ENCODE measurements at places on chromosomes 3 and 15.

DNA sequence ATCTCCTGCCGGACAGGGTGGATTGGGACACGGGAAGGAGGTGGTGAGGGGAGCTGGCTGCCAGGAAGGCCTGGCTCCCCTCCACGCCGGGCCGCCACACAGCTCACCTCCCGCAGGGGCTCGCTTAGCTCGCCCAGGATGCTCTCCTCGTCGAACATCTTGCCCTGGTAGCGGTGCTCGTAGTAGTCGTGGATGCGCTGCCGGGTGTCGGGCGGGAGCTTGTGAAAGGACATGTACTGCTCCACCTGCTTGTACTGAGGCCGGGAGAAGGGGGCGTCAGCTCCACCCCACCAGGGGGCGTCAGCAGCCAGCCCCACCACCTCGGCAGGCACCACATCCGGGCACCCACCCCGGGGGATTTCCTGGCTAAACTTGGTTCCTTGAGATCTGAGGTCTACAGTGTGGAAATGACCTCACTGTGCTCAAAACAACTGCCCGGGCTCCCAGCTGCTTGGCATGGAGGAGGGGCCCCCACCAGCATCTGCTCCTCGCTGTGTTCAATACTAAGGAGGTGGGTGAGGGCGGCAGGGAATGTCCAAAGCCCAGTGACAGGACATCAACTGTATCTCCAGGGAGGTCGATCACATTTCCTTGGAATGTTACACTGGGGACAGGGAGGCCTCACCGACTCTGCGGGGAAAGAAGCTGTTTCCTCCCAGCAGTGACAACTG lies 43.4 kb downstream of the HCN4 start:
- DNase-seq, result no peak

- DNase-seq, result no peak
These were observed 187.5 kb downstream of the NAALADL2 start for GRCh38 chr3:175046601-175047000.

- no peak for DNase-seq
These were observed 776.1 kb upstream of the SEMA6D start for GRCh38 chr15:46941241-46941640.

DNA sequence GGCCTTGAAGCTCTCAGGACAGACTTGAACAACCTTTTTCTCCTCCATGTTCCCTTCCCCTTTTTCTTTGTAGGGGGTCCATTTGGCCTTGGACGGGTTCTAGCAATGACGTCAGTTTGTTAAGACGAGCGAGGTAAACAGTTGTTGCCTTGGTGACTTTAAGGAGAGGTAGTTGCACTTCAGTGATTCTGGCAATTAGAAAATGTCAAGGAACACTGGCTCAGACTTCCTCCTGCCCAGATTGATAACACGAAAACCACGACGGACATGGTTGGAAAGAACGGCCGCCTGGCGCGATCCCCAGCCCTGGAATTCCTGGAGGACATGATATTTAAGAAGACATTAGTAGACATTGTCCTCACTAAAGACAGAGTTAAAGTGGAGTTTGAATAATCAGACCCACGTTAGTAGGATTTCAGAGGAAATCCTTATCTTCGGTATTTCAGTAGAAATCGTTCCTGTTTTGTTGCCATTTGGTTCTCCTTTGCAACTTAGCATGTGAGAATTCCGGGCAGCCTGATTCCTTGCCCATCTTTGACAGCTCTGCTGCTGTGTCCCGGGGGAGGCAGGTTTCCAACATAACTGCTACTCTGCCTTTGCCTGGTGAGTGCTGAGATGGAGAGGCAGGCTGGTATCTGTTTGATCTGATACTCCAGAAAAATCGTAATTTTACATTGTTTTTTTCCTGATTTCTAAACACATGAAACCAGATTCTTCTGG lies 87.3 kb downstream of the ST6GAL1 start:
- DNase-seq, result no peak

GRCh38 chr3:193959861-193960260 lies 176.1 kb upstream of the HES1 start:
- no peak for DNase-seq

DNA sequence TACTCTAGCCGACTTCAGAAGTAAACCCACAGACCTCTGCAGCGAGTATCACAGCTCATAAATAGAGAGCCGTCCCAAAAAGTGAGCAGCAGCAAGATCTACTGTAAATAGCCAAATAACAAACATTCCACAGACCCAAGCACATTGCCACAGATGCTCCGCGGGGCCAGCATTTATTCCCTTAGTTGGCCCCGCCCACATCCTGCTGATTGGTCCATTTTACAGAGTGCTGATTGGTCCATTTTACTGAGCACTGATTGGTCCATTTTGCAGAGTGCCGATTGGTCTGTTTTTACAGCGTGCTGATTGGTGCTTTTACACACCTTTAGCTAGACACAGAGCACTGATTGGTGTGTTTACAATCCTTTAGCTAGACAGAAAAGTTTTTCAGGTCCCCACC lies 17.3 kb upstream of the GABRB3 start:
- DNase-seq, result no peak

GRCh38 chr3:67641451-67641850 lies 13.0 kb downstream of the SUCLG2 start:
- no peak for DNase-seq

DNA sequence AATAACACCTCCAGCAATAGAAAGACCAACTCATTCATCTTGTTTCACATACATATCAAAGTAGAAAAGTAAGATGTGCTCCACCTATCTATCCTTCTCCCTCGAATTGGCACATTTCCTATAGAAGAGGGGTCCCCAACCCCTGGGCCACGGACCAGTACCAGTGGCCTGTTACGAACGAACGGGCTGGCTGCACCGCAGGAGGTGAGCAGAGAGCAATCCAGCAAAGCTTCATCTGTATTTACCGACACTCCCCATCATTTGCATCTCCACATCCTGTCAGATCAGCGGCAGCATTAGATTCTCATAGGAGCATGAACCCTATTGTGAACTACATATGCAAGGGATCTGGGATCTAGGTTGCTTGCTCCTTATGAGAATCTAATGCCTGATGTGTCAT lies 95.0 kb upstream of the CGNL1 start:
- no peak for DNase-seq

DNA sequence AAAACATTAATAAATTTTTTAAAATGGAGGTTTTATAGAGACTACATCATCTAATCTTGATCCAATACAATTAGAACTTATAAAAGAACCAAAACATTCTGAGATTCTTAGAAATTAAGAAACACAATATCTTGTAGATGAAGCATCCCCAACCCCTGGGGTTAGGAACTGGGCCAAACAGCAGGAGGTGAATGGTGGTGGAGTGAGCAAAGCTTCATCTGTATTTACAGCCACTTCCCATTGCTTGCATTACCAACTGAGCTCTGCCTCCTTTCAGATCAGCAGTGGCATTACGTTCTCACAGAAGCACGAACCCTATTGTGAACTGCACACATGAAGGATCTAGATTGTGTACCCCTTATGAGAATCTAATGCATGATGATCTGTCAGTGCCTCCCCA lies 36.3 kb downstream of the KNL1 start:
- DNase-seq, result no peak

DNA sequence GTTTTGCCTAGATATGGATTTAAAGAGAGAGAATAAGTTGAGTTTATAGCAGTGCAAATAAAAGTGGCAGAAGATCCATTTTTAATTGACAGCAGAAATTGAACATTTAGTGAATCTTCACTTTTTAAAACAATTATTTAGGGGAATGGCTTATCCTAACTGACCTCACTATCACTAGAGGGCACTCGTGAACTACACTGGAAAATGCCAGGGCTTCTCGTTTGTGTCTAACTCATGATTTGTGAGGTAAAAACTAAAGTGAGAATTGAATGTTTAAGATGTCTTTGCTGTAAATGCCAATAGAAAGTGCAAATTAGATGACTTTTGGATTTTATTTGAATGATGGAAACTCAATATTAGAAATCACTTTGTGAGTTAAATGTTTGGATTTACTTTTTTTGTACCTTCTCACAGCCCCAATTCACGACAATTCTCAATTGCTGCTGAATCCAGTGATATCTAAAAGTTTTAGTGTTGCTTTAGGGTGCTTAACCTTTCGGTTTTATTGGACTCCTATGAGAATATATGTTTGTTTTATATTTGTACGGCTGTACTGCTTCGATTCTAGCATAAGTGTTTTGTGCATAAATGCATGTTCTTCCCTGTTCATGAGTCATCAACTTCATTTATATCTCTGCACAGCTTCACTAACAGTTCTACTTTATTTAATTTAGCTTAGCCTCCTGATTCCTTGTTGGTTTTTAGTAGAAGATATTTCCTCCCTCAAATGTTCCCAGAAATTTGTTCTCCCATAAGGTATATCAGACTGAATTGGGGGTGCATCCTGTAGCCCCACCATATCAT lies 462.1 kb downstream of the MFSD1 start:
- peak; percentile 27 for DNase-seq

DNA sequence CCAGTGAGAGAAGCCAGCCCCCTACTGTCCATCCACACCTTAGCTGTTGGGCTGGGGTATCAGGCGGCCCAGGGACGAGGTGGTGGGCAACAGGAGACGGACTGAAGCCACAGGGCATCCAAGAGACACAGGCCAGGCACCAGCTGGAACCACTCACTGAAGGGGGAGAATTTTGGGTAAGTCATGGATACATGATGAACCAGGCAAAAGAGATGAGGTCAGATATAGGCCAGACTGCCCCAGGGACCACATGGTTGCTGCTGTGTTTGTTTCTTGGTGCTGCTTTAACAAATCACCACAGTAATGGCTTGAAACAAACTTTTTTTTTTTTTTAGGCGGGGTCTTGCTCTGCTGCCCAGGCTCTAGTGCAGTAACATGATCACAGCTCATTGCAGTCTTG lies 66.4 kb downstream of the SEMA5B start:
- DNase-seq, result no peak

- no peak for DNase-seq
These were observed 4.2 kb upstream of the RASL12 start for GRCh38 chr15:65072027-65072426.

DNA sequence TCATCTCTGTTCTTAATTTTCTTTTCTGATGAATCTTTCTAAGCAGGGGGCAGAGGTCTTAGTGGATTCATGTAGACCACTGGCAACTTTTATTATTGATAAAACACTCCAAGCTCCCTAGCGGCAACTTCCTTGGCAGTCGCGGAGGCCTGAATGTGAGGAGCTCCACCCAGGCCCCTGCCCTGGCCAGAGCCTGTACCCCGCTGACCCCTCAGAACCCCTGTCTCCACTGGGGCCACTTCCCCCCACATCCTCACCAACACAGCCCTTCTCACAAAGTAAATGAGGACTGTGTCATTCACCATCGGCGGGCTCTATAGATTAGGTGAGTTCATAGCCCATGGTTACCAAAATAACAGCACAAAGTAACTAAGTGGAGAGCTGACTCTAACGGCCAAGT lies 111.6 kb downstream of the TPRA1 start:
- no peak for DNase-seq

DNA sequence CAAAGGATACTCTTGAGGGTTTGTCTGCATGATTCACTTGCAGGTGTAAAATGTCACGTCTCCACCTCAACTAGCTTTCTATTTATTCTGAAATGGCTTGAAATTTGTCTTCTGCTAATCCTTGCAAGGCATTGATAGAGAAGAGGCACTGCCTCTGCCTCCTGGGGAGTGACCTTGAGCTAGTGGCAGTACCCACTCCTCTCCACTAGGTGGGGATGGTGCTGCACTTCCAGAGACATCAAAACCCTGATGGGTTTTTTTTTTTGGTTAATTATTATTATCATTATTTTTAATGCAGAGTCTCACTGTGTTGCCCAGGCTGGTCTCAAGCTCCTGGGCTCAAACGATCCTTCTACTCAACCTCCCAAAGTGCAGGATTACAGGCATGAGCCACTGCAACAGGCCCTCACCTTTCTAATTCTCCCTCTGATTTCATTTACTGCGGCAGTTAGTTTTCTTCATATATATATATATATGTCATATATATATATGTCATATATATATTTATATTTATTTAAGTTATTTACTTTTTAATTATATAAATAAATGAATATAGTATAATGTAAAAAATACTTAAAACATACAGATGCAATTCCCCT lies 117.6 kb upstream of the EIF1B start:
- DNase-seq, result peak; percentile 73

DNA sequence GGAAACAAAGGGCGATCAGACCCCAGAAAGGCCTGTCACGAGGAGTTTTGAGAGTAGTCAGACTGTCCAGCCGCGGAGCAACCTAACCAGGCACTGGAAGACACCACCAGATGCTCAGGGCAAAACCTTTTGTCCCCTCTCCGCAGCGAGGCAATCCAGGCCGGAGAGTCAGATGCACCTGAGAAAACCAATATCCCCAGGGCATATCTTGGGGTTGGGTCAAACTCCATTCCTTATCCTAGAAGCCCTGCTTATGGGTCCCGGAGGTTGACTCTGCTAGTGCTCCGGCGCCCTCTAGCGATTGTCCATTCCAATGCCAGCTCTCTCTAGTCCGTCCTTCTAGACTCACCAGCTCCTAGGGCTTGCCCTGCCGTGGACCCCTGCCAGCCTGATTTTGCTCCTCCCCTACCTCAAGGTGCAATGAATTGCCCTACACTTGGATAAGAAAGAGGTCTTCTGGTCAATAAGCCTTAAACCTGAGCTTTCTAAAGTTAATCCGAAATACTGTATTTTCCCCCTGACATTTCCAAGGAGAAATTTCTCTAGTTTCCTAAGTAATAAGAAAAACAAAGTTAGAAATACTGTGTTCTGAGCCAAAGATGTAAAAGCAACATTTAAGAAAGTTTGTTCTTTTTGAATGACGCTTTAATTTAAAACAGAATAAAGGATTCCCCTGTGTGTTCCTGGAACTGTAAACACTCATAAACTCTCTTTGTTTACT lies 5.5 kb downstream of the CPNE4 start:
- DNase-seq, result peak; percentile 85

- DNase-seq, result no peak
These were observed 819.7 kb upstream of the ALCAM start for GRCh38 chr3:104547031-104547430.

- DNase-seq, result peak; percentile 59
These were observed 2.8 kb downstream of the SQOR start for GRCh38 chr15:45637552-45638033.

DNA sequence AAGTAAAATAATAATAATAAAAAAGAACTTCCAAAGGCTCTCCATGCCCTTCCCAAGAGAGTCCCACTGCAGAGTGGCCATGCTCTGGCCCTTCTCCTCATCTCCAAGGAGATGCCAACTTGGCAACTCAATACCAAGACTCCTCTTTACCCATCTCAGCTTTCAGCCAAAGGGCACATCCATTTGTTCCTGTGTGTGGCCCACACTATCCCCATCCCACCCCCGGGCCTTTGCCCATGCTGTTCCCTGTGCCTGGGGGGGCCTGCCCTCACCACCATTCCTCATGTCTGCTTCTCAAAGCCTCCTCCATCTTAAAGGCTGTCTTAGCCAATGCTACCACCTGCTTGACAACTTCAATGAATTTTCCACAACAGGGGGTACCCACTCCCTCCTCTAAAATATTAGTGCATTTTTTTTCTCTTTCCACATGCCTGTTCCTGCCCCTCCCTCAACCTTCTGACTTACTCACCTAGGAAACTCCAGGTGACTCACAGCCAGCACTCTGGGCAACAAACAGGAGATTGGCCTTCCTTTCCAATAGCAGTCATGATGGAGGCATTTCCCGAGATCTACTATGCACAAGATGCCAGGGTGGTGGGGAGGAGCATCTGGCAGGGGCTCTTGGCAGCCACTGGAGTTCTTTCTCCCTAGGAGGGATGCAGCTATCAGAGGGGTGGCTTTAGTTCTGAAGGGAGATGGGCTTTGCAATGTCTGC lies 109.4 kb upstream of the SMAD3 start:
- DNase-seq, result no peak

- peak; percentile 19 for DNase-seq
These were observed 759 bp upstream of the TTBK2 start for GRCh38 chr15:42921342-42921731.

All from body of pancreas (tissue), 4 donors.